HFFc6 (cell line): ENCODE measurements at places on chromosomes 11 and 22.

- DNase-seq: peak; percentile 52
Measured at GRCh38 chr11:45333001-45333971, 47.1 kb upstream of the SYT13 start.

DNA sequence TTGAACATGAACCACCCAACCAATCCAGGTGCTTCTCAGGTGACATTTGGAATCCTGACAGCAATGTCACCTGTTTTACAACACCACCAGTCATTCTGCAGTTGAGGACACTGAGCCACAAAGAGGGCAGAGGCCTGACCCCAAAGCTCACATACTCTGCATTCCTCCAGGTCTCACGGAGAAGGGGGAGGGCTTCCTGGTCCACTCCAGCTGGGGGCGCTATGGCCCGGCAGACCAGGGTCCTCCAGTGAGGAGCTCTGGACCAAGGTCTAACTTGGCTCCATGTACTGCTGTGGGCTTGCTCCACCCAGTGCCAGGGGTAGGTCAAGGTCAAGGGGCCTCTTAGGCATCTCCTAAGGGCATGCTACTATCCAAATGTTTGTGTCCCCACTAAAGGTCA is 1.5 kb upstream of the PNPLA3 start:
- no peak for DNase-seq

- DNase-seq: no peak
Measured at GRCh38 chr11:97862021-97862420, 1158.7 kb upstream of the CNTN5 start.

DNA sequence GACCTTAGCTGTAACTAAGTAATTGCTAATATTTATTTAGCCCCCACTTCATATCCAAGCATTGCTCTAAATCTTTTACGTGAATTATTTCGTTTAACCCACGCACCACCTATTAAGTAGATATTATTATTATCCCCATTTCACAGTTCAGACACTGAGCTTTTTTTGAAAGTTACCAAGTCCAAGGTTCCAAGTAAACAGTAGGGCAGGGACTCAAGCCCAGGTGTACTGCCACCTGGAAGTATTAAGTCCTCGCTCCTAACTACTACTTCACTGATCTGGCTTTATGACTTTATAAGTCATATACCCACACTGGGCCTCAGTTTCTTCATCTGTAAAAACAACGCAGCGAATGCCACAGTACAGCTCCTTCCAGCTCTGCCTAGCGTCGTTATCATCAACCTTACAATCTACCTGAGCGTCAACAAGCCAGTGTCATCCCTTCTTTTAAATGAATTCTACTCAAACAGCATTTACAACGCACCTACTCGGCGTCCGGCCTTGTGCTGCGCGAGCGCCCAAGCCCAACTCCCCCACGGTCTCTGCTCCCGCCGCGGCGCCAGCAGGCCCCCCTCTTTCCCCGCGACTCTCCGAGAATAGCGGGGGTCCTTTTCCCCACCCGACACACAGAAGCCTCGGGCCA is 624 bp downstream of the TMEM41B start:
- DNase-seq: no peak

DNA sequence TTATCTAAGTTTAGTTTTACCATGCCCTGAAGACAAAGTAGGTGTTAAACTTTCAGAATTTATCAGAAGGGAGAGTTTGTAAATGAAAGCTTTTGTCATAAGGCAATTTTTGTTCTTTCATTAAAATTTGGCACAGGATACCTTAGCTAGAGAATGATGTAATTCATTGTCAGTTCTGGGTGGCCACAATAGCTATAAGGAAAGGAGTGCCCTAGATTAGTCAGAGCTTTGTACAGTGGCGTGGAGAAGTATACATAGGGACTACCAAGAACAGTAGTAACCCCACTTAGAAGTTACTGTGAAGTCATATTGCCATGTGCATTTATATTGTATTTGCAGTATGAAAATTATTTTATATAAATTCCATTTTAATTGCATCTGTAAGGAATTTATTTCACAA is 126.3 kb upstream of the CARD18 start:
- peak; percentile 12 for DNase-seq
